ENCODE measurements at places on chromosomes 11 and 22. TPM values are rescaled to one million over a fixed set of nuclear protein-coding genes. Genes with fewer than 3 reads are reported as not detected.

Gene DRD2
- total RNA-seq: not detected

Gene SLC6A5
- total RNA-seq: not detected

Gene APOL5
- total RNA-seq: not detected

Gene GALNT18
- 34.2 TPM for total RNA-seq

Gene XPNPEP3
- 10.6 TPM for total RNA-seq

Gene PIWIL4
- 0.12 TPM for total RNA-seq

Gene GSTT2
- not detected for total RNA-seq

Gene PATE4
- not detected for total RNA-seq

Gene GRAP2
- total RNA-seq: not detected

Gene ALKBH8
- 7.3 TPM for total RNA-seq

Gene TYR
- not detected for total RNA-seq

Gene ILK
- 120 TPM for total RNA-seq

Gene NPTXR
- total RNA-seq: 9.3 TPM

Gene CSNK2A3
- 1.9 TPM for total RNA-seq

Gene HBG1
- not detected for total RNA-seq

Gene YPEL4
- total RNA-seq: 0.11 TPM

Gene KIF18A
- total RNA-seq: 13.0 TPM

Gene CCDC89
- not detected for total RNA-seq

Gene CASP5
- not detected for total RNA-seq

Gene MUC2
- 0.13 TPM for total RNA-seq

Gene WBP2NL
- total RNA-seq: not detected

Gene PLEKHA7
- total RNA-seq: 51.3 TPM

Gene CYTH4
- total RNA-seq: 0.90 TPM

Gene C11orf16
- total RNA-seq: not detected

Gene SPDYC
- total RNA-seq: not detected

Gene MOGAT2
- total RNA-seq: not detected

Gene POU2F3
- total RNA-seq: not detected

Gene RHBDD3
- total RNA-seq: 24.4 TPM

Gene HMBS
- 42.3 TPM for total RNA-seq

Gene NTM
- total RNA-seq: not detected

Gene SLC22A25
- total RNA-seq: not detected

Gene CYP2D6
- total RNA-seq: 0.27 TPM

Gene TTC38
- 10.3 TPM for total RNA-seq

Gene SPI1
- total RNA-seq: not detected

Gene BCR
- total RNA-seq: 19.7 TPM

Gene DNAJB7
- not detected for total RNA-seq

Gene ACTN3
- 0.06 TPM for total RNA-seq

Gene ROBO3
- total RNA-seq: 2.6 TPM

Gene CHRNA10
- total RNA-seq: 0.98 TPM

Gene NFAM1
- total RNA-seq: not detected

Gene FGF3
- not detected for total RNA-seq

Gene MMP12
- 0.04 TPM for total RNA-seq
